Hindlimb muscle (tissue), 1 donor: ENCODE measurements at places on chromosomes 12 and 14.

DNA sequence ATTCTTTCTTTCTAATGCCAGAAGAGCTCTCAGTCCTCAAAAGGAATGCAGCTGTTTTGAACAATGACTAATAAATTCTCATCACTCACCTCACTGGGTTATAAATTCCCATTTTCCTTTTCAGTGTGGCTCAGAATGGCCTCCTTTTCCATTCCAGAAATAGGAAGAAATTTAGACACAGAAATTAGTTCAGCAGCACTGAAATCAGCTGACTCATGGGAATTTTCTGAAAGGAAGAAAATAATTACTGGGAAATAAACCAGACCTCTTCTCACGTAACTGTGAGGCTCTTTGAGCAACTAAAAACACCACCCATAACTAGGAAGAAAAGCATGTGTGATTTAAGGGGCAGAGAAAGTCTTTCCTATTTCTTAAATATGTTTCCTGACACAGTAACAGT lies 23.8 kb downstream of the CD163 start:
- DNase-seq, result no peak

DNA sequence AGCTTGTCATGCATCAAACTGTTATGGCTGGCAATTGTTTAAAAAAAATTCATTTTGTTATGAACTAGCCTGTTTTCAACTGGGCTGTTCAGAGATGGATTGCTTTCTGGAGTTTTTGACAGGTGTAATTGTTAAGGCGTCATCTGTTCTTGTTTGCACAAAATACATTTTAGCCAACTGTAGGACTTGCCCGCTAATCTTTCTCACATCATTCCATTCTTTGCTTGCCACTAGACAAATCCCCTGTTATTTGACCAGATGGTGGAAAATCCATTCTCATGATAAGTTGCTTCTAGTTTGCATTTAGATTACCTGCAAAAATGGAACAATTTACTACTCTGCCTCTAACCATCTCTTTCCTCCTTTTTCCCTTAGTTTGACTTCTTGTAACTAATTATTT lies 114.3 kb downstream of the NPAS3 start:
- DNase-seq, result no peak

- no peak for DNase-seq
These were observed 71.7 kb upstream of the FERMT2 start for GRCh38 chr14:53022593-53022992.

GRCh38 chr12:113071135-113072112 lies 14.9 kb downstream of the DTX1 start:
- DNase-seq, result peak; percentile 69

GRCh38 chr14:102629808-102630350 lies 37.4 kb downstream of the RCOR1 start:
- no peak for DNase-seq

GRCh38 chr12:109766251-109766778 lies 52.7 kb downstream of the FAM222A start:
- no peak for DNase-seq

DNA sequence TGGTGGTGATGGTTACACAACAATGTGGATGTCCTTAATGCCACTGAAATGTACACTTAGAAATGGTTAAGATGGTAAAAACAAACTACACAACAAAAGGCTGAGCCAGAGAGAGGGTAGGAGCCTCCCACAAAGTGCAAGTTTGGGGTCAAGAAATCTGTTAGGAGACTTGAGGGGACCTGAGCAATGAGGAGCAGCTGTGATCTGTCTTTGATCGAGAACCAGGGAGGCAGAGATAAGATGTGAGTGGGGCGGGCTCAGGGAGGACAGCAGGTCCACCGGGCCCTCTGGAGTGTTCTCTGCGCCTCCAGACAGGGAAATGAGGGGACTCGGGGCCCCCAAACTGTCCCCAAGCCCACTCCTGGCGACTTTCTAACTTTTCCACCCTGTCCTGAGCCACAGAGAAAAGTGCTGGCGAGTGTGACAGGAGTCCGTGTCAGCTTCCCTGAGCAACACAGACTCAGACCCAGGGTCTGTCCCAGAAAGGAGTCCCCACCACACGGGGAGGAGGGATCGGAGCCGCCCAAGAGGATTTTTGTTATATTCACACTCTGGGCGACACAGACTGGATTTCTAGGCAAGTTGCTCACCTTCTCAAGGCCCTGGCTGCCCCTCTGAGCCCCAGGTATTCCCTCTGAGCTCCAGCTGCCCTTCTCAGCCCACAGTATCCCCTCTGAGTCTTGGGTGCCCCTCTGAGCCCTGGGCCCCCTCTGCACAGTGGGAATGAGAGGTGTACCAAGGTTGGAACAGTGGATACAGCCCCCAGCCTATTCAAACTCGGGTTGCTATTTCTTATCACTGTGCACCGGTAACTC lies 11.5 kb upstream of the SCARB1 start:
- no peak for DNase-seq

- DNase-seq, result no peak
These were observed 223.7 kb upstream of the RTL1 start for GRCh38 chr14:101127224-101127623.

DNA sequence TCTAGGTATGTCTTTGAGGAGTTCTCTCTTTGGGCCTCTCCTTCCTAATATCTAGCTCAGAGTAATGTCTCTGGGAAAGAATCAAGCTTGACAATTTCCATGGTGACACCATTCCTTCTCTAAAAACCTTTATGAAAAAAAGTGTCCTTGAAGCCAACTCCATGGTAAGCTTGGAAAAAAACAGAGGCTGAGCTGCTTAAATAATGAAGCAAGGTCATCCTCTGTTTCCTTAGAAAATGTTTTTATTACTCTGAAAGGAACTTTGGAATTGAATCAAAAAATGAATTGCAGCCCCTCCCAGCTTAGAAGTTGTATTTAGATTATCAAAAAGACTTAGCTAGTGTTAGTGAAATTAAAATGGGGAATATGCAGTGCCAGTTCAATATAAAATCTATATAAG lies 166.1 kb upstream of the KITLG start:
- DNase-seq, result no peak

DNA sequence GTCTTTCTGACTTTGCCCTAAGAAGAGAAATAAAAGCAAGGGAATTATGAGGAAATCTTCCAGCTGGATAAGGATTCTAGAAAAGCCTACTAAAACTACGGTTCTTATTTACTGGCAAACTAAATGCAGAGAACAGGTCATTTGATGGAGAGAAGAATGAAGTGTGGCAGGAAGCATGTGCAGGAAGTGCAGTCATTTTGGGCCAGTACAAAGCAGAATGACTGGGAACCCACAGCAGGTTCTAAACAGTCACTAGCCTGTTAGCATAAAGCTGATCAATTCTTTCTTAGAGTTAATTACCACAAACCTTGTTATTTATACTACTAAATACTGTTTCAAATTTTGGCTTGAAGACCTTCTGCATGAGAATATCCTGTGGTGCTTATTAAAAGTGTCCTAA lies 36.7 kb downstream of the CFAP54 start:
- DNase-seq, result no peak

- DNase-seq, result no peak
These were observed 140.5 kb upstream of the FKBP4 start for GRCh38 chr12:2654311-2654710.

- no peak for DNase-seq
These were observed 5.4 kb upstream of the GPX2 start for GRCh38 chr14:64947710-64948611.

DNA sequence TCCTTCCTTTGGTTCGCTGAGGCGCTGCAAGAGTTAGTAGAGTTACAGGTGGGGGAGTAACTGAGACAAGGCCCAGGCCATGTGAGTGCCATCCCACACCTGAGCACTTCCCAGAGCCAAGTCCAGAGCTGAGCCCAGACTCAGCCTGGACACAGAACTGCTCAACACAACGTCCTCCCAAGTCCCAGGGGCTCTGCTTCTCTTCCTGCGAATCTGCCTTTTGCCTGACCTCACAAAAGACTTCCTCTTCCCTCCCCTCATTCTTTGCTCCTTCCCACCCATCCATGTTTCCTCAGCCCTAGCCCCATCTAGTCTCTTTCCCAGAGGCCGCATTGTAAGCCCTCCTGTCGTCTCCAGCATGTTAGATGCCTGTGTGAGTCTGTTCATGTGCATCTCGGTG lies 16.6 kb upstream of the MCRS1 start:
- peak; percentile 58 for DNase-seq

DNA sequence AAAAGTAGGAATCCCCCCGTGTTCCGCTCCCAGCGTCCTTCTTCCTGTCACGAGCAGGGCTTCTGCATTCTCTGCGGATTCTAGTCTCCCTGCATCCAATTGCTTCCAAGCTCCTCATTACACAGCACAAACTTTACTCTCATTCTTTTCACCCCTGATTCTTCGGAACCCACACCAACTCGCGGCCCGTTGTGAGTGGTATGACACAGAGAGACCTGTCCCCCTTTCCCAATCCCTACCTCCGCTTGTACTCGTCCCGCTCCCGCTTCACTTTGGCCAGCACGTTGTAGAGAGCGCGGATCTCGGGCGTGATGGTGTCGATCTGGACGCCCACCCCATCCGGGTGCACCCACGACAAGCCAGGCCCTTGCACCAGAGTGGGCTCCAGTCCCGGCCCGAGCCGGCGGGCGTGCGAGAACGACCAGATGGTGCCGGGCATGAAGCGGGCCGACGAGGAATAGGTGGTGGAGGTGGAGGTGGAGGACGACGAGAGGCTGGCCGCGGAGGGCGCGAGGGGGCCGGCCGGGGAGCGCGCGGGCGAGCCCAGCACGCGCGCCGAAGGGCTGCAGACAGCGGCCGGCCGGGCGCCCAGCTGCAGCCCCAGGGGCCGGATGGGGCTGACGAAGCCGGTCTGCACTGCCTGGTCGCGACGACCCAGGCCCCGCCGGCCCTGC lies 687 bp downstream of the IFFO1 start:
- no peak for DNase-seq

GRCh38 chr14:25108959-25109358 lies 59.0 kb upstream of the STXBP6 start:
- DNase-seq, result no peak

DNA sequence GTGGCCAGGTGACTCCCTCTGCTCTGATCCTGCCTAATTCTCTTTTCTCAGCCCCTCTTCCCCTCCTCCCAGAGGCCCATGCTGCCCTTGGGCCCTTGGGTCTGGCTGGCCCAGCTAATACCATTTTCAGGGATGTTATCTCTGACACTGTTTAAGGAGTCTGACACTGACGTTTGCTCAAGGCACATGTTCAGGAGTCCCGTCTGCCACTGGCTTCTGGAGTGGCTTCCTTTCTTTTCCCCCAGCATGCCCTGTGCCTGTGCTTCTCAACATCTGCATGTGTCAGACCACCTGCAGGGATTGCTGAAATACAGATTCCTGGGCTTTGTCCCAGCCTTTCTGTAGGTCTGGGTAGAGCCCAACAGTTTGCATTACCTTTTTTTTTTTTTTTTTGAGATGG lies 128.9 kb downstream of the BCL11B start:
- DNase-seq, result no peak

DNA sequence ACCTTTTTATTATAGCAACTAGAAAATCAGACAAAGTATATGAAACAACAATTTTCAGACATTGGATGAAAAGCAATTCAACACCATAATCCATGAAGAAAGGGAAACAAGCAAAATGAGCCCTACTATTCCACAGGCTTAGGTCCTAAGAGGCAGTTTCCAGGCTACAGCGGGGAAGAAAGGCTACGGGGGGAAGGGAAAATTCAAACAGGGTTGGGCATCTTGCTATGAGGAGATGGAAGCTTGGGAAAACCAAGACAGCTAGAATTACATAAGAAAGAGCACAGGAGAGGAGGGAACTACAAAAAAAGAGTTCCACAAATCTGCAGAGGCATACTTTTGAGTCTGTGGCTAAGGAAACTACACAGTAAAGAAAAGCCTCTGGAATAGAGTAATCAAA lies 356.0 kb upstream of the CLEC14A start:
- no peak for DNase-seq

GRCh38 chr14:86221755-86222154 lies 691.8 kb downstream of the FLRT2 start:
- DNase-seq, result no peak

DNA sequence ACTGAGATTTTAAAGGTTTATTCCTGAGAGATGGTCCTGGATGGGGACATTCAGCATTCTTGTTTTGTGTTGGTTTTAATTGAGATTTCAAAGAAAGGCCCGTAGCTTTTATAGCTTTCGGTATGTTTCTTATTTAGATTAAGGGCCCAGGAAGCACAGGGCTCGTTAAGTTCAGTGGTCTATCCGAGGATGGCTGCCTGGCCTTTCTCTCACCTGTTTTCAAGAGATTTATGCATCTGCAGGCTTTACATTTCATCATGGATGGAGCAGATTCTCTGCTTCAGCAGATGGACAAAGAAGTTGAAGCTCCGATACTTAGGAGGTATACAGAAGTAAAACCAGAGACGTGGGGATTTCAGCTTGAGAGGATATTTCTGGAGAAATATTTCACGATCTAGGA lies 16.0 kb downstream of the FZD10 start:
- no peak for DNase-seq
